Activated T-cell treated with anti-CD3 and anti-CD28 coated beads, Interleukin-2, amount 50 U/mL, for 1 hour (primary cell): ENCODE measurements at places on chromosomes 5 and 9.

DNA sequence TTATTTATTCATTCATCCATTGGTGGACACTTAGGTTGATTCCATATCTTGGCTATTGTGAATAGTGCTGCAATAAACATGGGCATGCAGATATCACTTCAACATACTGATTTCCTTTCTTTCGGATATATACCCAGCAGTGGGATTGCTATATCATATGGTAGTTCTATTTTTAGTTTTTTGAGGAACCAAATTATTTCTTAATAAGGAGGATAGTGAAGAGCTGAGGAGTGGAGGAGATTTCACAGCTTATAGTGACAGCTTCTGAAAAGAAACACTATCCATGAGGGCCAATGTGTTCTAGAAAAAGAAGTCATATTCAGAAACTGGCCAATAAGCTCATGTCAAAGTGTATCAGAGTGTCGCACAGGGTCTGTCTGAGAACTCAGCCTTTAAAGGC is 183.3 kb downstream of the SEC61B start:
- DNase-seq = no peak

DNA sequence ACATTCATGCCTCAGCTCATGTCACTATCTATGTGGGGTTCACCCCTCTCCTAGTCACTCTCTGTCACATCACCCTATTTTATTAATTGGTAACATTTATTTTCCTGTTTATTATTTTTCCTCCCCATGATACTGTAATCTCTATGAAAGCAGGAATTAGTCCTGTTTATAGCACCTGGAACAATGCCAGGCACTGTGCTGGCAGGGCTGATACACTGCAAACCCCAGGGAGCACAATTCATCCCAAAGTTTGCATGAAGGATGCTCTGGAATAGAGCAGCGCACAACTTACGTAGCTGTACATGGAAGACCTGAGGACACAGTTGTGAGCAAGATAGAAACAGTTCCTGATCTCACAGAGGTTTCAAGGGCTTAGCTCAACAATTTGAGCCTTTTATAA is 103.2 kb downstream of the NSG2 start:
- no peak for DNase-seq

DNA sequence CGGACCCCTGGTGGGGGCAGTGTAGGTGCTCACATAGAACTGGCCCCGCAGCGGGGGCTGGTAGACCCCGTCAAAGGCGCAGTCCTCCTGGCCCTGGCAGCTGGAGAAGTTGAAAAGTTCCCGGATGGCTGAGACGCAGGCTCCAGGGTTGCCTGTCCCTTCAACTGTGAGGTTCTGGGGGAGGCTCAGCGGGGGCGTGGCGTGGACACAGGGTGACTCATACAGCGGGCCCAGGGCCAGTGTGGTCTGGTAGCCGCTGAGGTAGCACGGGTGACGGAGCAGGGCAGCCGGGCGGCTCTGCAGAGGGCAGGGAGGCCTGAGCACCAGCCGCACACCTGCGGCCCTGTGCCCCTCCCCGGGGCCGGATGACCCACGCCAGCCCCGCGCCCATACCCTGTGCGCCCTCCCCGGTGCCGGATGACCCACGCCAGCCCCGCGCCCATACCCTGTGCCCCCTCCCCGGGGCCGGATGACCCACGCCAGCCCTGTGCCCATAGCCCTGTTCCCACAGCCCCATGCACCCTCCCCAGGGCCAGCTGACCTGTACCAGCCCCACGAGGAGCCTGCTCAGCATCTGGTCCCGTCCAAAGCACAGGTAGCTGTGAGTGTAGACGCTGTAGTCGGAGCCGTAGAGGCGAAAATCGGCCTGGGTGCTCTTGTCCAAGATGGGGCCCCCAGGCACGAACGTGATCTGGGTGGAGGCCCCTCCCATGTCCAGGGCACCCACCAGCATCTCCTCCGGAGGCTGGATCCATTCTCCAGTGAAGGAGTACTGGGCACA is 5.0 kb downstream of the ENTPD8 start:
- DNase-seq = no peak

GRCh38 chr5:40976836-40977235 is 67.5 kb downstream of the C7 start:
- no peak for DNase-seq

DNA sequence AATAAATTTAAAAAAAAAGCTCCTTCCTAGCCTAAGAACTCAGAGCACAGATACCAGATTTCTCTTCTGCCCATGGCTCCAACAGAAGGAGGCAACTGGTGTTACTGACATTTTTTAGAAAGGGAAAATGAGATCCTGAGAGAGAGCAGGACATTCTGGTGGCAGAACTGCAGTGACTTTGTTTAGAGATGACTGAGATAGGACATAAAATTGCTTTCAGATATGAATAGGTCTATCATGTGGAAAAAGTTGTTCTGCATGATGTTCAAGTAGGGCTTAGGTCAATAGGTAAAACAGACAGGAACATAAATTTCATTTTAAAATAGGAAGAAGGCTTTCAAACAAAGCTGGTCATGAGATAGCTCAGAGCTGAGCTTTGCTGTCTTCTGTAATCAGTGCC is 49.6 kb downstream of the NIPAL4 start:
- DNase-seq = no peak

DNA sequence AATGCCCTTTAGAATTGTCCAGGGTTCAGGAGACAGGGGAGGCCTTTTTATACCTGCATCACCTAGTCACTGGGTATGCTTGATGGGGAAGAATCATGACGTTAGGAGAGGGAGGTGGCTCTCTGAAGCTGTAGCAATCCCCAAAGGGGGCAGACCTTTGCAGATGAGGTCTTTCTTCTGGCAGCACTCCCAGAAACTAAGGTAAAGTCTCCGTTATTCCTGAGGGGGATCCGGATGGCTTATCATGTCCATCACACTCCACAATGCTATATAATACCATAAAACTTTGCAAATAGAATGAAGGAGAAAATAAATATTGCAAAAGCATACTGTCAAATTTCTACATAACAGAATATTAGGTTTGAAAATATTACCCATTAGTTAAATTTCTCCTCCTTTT is 21.5 kb upstream of the CAST start:
- no peak for DNase-seq

DNA sequence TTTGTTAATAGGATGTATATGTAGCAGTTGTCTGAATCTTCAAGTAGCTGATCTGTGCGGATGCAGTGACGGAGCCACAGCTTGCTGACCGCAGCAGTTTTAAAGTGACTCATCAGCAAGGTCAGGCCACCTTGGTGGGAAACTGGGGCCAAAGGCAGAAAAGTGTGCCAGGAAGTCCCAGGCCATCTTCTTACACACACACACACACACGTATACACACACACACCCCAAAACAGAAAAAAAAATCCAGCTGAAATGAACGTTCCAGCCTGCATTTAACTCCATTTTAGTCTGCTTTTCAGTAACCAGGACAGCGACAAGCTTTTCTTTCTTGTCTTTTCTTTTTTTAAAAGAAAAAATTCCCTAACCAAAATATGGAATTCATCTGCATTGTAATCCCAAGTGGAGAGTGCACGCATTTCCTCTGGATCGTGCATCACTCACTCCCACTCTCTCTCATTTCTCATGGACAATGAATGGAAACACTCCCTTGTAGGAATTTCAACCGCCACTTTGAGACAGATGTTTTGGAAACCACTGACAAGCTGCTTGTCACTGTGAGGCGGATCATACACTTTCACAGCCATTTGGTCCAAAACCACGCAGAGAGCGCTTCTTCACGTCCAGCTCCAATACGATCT is 103.9 kb downstream of the LHFPL2 start:
- no peak for DNase-seq

GRCh38 chr9:104080983-104081382 is 13.1 kb upstream of the SMC2 start:
- DNase-seq = no peak

DNA sequence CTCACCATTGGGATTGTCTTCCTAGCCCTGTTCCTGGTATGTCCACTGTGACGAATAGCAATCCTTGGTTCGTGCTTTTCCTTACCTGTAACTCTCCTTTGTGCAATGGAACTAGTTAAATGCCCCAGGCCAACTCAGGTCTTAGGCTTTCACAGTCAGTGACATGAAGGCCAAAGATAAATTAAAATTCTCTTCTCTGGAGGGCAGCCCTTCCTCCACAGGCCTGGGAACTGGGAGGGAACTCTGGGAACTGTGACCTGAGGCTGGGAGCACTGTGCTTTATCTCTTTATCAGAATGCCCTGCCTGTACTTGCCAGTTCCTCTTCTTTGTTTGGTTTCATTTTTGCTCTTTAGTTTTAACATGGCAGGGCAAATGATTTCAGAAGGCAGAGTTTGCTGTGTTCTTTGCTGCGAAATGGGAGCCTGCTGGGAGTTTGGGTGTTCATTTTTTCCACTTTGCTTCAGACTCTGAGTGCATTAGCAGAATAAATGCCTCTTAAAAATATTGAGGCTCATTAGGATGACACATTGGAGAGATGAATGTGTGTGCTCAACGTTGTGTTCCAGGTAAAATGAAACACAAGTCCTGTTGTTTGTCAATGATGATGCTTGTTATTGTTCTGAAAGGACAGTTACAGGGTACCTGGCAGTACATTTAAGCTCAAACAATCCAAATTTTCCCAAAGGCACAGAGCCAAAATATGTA is 118.1 kb downstream of the NUDT12 start:
- no peak for DNase-seq

- DNase-seq = no peak
Measured at GRCh38 chr5:81081461-81081835, 121.3 kb downstream of the RASGRF2 start.

- DNase-seq = no peak
Measured at GRCh38 chr9:134162926-134163370, 1.4 kb downstream of the RNU6ATAC start.

DNA sequence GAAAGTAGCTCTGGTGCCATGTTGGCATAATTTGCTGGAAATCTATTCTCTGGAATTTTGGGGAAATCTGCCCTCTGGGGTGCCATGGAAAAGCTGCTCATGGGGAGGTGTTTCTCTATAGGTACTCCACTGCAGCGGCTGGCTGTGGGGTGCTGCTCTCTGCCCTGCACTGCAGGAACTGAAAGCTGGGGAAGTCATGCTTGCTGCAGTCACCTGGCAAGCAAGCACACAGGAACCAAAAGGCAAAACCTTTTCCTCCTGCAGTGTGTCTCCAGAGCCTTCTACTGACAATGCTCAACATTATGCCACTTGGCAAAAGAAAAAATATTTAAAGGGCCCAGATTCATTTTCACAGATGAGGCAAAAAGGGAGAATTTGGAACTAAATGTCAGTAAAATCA is 25.8 kb upstream of the CARNMT1 start:
- no peak for DNase-seq
